AG08395 (cell line): ENCODE measurements at places on chromosomes 5 and 9.

DNA sequence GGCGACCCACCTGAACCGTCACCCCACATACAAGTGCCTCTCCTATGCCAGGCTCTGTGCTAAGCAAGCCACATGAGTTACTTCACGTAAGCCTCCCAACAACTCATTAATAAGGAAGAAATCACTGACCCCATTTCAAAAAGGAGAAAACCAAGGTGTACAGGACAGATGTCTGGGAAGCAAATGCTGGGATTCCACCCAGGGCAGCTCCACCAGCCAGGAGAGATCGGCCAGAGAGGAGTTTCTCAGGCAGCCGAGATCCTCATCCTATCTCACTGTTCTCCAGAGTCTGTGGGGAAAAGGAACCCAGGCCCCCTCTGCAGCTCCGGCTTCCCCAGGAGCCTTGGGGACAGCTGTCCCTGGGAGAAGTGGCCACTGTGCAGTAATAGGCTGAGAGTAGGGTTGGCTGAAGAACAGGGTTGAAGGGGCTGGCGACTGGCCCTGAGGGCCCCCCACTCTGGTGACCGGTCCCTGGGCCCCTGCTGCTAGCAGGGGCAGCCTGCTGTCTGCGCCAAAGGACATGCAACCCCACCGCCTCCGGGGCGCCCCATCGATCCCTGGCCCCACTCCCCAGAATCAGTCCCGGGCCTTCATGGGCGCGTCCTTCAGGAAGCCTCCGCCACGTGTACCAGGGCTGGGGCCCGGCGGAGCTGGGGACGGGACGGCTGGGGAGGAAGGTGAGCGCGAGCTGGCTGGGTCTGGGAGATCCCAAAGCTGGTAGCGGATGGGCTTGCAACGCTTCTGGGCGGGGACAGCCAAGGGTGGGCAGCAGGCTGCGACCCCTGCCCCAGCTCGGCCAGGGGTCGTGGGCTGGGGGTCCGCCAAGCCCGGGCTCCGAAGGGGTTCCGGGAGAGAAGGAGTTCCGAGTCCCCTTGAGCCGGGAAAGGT lies 44.1 kb upstream of the STXBP1 start:
- no peak for DNase-seq

- DNase-seq = no peak
Observed at GRCh38 chr5:136909906-136910305, 544.6 kb upstream of the TRPC7 start.

- DNase-seq = no peak
Observed at GRCh38 chr9:35318741-35319140, 156.9 kb downstream of the UNC13B start.

DNA sequence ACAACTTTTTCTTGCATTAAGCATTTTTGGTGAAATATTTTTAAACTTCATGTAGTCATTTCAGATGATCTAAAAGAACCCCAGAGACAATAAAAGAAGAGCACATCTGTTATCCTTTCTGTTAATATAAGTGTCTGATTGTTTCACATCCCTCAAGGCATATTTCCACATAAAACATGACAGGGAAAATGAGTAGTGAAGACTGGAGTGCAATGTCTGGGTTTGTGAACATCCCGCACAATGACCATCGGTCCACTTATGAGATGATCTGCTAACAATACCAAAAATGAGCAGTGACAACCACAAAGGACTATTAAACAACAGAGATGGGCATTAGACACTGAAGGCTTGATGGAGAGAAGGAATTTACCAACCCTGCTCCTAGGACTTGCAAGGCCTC lies 209.1 kb downstream of the NR2F1-AS1 start:
- no peak for DNase-seq

GRCh38 chr5:106331415-106331814 lies 1339.3 kb downstream of the EFNA5 start:
- peak; percentile 68 for DNase-seq

- DNase-seq = no peak
Observed at GRCh38 chr5:170408877-170409660, 19.9 kb upstream of the KCNMB1 start.

DNA sequence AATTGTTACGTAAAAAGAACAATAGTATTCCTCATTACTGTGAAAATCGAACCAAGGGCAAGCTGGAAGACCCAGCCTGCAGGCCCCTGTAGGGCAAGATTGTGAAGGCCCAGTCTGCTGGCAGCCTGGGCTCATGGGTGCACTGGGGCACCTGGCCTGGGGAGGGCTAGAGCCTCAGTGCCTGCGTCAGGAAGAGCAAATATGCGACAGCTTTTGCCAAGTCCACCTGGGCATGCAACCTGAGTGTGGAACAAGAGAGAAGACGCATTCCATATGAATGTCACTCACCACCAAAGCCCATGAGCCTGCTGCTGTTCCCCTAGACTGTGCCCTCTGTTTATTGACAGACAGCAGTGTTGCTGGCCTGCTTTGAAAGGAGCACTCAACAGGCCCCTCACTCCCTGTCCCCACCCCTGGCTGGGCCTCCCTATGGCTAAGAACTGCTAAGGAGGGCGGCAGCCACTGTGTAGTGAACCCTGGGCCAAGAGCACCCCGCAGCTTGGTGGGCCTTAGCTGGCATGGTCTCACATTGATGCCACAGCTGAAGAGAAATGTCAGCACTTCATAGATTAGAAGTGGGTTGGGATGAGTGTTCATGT lies 28.2 kb downstream of the PSD2 start:
- DNase-seq = no peak

- peak; percentile 72 for DNase-seq
Observed at GRCh38 chr5:180785794-180786221, 16.8 kb downstream of the MGAT1 start.
